ENCODE measurements at places on chromosomes 7 and 10.

DNA sequence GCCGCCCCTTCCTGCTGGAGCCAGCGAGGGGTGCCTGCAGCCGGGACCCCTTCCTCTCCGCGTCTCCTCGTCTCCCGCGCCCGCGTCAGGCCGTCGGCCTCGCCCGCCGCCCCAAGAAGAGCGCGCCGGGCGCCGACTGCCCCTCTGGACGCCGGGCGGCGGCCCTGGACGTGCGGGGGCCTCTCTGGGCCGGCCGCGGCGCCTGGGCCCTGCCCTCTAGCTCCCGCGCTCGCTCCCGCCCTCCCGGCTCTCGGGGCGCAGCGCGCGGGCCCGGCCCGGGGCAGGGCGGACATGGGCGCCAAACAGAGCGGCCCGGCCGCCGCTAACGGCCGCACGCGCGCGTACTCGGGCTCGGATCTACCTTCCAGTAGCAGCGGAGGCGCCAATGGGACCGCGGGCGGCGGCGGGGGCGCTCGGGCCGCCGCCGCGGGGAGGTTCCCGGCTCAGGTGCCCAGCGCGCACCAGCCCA, 704 bp downstream of the ZNRF2 start:
- peak; percentile 37 for DNase-seq

- DNase-seq = no peak
These were observed 141.6 kb upstream of the TCERG1L start for GRCh38 chr10:131452926-131453720.

DNA sequence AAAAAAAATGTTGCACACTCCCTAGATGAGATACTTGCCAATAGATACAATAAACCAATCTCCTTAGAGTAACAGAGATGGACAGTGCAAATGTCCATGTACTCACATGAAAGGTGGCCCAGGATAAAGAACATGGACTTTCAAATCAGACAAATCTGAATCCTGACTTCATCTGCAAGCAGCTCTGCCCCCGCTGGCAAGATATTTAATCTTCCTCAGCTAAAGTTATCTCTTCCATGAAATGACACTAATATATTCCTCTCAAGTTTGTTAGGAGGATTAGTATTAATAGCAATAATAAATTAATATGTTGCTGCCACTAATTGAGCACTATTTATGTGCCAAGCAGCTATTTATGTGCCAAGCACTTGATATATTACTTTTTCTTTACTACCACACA, 148.6 kb upstream of the YAE1 start:
- no peak for DNase-seq

GRCh38 chr7:151246102-151246850, 2.2 kb downstream of the SMARCD3 start:
- DNase-seq = no peak

GRCh38 chr7:15853832-15854470, 167.5 kb upstream of the MEOX2 start:
- DNase-seq = peak; percentile 4

DNA sequence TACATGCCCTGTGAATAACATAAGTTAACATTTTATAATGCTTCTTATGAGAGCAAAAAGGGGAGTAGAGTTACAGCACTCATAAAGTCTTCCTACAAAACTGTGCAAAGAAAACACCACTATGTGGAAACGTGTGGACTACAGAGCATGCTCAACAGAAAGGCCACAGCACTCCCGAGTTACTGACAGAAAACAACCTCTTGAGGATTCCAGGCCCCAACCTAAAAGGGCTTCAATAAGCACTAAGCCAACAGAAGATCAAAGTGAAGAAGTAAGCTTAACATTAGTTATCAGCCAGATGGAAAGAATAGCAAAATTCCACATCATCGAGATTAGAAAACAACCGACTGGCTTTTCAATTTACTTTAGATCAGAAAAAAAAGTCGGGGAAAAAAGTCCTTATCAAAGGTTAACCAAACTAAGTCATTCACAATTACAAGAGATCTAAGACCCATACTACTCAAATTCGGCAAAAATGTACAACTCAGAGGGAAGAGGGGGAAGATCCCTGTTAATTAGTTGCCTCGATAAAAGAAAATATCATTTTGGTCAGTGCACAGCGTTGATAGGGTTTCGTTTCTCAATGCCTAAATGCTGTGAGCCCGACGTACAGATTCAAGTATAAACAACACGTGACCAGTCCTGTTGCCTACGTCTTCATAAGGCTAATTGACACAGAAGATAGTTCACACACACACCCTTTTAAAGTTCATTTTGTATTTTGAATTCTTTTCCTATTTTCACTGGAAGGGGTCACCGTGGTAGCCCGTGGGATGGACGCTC, 1.4 kb downstream of the KBTBD2 start:
- peak; percentile 76 for DNase-seq

GRCh38 chr7:158237672-158238335, 349.8 kb downstream of the PTPRN2 start:
- no peak for DNase-seq

- no peak for DNase-seq
These were observed 105.2 kb downstream of the MACC1 start for GRCh38 chr7:20111821-20112542.

DNA sequence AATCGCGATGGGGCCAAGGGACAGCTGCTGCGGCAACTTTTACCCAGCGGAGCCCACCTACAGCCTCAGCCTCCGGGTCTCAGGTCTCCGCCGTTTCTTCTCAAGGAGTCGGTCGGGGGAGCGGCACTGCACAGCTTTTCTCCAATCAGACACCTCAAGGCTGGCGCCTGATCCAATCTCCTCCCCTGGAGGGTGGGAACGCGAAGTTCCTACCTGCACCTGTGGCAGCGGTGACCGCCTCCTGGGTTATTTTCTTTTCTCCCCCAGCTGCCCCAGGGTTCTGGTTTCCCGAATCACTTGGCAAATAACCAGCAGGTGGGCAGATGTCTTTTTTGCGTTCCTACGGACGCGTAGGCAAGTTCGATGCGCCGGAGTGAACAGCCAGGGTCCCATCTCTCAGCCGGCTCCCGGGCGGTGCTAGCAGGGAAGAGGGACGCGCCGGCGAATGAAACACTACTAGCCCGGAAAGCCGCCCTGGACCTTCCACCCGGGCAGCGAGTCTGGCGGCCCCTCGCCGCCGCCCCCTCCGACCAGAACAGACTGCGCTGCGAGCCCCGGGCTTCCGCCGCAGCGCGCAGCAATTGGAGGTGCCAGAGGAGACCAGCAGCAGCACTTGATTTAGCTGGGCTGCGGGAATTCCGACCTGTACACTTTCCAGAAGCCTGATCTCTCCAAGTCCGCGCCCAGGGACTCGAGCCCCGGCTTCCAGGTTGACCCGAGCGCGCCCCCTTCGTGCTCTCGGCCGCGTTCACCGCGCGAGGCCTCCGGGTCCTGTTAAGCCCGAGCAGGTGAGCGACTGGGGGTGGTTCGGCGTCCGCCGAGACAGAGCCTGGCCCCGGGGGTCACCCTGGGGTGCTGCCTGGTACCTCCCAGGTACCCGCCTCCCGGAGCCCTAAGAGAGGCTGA, at the start of gene PRR15:
Gene PRR15 (plus strand): TSS at position 246 of the 906 bp plus-strand sequence. CDS start 2,495 bp downstream, outside the sequence.
- DNase-seq = peak; percentile 80

GRCh38 chr7:22255342-22255741, 101.6 kb downstream of the RAPGEF5 start:
- DNase-seq = no peak

- no peak for DNase-seq
These were observed 10.2 kb downstream of the VENTX start for GRCh38 chr10:133247681-133248333.

GRCh38 chr10:122458693-122459092, 2.7 kb upstream of the HTRA1 start:
- no peak for DNase-seq

DNA sequence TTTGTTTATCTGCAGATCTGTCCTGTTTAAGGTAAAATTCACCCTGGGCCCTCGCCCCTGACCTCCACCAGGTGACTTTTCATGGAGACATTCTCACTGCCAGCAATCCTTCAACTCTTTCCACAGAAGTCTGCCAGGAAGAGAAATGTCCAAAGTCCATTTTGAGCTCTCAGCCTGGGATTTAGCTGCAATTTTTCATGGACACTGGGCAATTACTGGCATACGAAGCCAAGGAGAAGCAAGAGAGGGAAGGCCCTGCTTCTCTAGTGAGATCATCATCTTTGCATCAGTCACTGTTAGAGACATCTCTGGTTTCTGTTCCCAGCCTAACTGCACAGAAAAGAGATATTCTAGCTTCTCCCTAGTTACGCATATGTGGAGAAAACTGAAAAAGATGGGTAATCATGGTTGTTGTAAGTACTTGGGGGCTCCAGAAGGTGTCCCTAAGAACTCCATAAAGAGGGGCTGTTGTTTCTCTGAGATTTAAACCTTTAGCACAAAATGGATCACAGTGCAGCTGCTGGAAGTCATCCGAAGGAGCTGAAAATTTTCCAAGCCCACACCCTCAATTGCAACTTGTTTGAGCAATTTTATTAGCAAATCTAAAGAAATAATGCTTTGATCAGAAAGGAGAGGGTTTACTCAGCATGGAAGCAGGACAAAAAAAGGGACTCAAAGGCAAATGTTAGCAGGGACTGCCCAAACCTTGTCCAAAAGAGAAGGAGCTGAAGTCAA, 168.9 kb downstream of the SNX10 start:
- DNase-seq = no peak

GRCh38 chr7:142463401-142463850, 205.6 kb upstream of the PRSS58 start:
- no peak for DNase-seq

DNA sequence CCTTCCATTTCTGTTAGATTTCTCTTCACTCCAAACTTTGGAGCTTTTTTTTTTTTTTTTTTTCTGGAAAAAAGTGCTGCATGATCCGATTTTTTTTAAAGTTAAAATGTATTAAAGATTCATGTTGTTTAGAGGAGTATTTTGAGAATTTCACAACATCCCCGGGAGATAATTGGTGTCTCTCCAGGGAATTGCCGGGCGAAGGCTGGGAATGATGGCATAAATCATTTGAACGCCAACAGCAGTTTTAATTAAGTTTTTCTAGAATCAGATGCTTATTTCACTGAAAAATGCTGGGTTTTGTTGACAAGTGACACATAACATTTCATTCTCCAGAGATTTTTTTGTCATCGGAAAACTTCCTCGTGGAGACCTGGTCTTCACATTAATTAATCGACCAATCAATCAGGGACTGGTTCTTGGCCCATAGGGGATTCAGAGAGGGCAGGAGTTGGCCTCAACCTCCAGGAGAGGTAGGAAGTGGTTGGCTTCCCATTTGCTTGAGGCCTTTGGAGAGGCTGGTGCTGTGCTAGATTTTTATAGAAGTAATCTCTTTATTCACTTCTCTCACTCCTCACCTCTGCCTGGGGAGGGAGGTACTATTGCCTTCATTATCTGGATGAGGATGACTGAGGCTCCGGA, 439.4 kb downstream of the TYW1 start:
- no peak for DNase-seq

- peak; percentile 24 for DNase-seq
These were observed 107.4 kb downstream of the ZEB1 start for GRCh38 chr10:31426401-31426800.

DNA sequence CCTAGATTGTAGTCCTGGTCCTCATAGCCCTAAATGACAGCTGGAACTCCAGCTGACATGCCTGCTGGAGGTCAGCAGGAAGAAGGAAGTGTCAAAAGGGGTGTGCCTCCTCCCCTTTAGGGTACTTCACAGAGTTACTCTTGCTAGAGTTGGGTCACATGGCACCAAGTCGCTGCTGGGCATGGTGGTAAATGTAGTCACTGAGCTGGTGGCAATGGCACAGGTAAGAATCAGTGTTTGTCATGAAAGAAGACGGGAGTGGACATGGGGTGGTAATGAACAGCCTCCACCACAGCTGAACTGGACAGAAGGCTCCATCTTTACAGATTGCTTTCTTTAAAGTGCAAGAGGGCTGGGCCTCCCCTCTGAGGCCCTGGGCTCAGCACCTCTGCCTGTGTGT, 122.3 kb downstream of the ACTR3B start:
- no peak for DNase-seq

- DNase-seq = no peak
These were observed 493.2 kb downstream of the TYW1 start for GRCh38 chr7:67489881-67490280.

DNA sequence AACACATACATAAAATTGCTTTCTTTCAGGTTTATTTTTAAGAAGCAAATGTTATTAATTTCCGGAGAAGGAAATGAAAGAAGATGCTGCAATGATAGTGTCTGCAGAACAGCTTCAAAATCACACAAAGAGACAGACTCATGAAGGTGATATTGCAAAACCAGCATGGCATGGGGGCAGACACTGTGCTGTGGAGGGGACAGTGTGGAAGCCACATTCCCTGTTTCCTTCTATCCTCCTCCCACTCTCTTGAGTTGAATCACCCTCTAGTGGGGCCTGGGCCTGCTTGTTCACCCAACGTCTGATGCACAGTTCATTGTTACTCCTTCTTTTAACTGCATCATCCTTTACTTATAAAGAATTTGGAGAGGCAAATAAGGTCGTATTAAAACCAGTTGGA, 104.0 kb upstream of the INSIG1 start:
- no peak for DNase-seq

DNA sequence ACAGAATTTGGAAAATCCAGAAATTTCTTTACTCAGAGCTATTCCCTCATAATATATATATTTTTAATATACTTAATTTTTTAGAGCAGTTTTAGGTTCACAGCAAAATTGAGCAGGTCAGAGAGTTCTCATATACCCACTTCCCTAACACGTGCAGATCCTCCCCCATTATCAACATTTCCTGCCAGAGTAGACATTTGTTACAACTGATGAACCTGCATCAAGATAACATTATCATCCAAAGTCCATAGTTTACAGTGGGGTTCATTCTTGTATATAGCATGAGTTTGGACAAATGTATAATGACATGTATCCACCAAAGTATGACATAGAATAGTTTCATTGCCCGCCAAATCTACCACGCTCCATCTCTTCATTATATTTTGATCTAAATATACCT, 170.0 kb downstream of the PTEN start:
- DNase-seq = no peak

- DNase-seq = peak; percentile 30
These were observed 14.6 kb upstream of the ZSCAN21 start for GRCh38 chr7:100034871-100035510.

DNA sequence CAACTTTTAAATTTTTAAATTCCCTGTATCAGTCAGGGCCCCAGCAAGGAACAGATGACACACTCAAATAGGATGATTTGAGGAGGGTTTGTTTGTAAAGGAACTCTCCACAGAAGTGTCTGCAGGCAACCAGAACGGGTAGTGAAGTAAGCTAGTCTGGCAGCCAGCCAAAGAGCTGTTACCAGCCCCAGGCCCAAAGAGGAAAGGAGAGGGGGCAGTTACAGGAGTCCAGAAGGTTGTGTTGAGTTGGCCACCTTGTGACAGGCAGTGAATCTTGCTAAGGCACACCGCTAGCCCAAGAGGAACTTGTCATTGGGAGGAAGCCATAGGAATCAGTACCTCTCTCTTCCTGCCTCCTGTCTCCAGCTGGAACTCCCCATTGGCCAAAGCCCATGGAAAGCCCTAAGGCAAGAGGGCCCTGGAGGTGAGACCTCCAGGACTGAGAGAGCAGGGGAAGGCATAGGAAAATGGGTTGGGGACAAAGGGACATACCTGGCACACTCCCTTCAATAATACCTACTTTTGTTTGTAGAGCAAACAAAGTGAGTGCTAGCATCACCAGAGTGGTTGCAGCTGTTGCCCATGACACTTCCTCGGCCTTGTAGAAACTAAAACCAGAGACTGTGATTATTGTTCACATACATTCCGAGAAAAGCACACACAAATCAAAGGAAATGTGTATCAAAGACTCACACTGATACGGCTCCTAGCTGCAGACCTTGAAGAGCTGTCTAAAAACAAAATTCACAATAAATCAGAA, 25.4 kb upstream of the GATAD1 start:
- peak; percentile 24 for DNase-seq

GRCh38 chr7:25853314-25853713, 298.7 kb upstream of the NFE2L3 start:
- no peak for DNase-seq

- DNase-seq = no peak
These were observed 48.8 kb upstream of the CARD11 start for GRCh38 chr7:3092468-3092867.

Data from epithelial cell of esophagus (primary cell).